Anterior cingulate cortex (tissue), 58 donors: ENCODE measurements at places on chromosomes 7 and 10.

- no peak for DNase-seq
These were observed 229.3 kb downstream of the AUTS2 start for GRCh38 chr7:69827558-69827957.

DNA sequence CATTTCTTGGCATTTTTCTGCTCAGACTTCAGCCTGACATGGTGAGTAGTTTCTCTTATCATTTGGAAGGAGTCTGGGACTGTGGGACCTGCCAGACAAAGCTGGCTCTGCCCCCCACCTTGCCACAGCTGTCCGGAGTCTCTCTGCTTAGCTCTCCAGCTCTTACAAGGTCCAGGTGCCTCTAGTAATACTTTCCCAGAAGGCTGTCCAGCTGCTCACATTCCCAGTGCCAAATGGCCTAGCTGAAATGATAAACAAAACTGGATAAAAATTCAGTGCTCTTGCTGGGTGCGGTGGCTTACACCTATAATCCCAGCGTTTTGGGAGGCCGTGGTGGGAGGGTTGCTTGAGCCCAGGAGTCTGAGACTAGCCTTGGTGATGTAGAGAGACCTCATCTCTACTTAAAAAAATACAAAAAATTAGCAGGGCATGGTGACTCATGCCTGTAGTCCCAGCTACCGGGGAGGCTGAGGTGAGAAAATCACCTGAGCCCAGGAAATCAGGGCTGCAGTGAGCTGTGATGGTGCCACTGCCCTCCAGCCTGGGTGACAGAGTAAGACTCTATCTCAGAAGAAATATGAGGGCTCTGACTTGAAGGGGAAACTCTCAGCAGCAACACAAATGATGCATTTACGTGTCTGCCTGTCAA lies 86.8 kb downstream of the C10orf90 start:
- no peak for DNase-seq

- DNase-seq, result no peak
These were observed 37.7 kb downstream of the CDK13 start for GRCh38 chr7:39987641-39988347.

DNA sequence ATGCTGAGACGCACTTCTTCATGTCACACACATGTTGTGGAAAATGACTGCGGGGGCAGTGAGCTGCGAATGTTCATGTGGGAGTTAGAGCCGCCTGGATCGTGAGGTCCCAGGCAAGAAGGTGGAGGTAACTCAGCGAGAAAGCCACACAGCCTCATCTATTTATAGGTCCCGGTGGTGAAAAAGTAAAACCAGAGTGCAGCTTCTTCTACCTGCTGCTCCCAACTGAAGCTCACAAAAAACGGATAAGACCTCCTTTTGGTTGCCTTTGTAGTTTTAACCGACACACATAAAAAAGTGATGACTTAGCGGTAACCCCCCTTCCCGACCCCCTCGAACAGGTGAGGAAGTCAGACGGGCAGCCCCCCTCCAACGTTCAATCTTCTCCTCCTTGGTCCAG lies 276.9 kb downstream of the GATA3 start:
- DNase-seq, result no peak
